ENCODE measurements at places on chromosomes 1 and 21.

DNA sequence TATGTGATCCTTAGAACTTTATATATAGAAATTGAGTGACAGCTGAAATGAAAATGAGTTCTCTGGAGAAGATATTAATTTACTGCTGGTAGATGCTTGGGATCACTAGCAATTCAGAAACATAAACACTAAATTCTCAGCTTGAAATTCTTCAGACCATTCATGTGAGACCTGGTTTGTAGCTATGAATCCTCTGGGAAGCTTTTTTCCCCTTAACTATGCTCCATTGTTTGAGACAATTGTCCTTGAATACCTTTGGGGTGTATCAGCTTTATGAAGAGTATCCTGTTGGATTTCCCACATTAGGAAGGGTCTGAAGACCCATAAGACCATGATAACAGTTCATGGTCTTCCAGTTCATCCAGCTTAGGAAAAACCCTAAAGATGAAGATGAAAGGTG is 4.6 kb upstream of the DENND1B start:
- DNase-seq: no peak

- DNase-seq: no peak
Observed at GRCh38 chr1:175071276-175071943, 3.8 kb downstream of the TNN start.

DNA sequence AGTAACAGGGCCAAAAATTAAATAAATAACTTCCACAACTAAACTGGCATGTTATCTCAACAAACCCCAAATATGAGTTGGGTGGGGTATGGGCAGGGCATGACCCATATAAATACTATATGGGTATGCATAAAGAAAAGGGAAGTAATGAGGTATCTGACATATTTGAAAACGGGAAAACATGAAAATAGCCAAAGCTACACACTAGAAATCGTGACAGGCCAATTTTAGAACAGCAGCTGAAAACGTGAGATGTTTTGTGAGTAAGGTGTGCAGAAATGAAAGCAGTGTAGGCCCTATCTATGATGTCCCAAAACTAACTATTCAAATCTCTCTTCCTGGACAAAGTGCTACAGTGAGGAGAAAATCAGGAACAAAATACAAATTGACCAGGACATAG is 537.9 kb upstream of the NR5A2 start:
- DNase-seq: no peak

DNA sequence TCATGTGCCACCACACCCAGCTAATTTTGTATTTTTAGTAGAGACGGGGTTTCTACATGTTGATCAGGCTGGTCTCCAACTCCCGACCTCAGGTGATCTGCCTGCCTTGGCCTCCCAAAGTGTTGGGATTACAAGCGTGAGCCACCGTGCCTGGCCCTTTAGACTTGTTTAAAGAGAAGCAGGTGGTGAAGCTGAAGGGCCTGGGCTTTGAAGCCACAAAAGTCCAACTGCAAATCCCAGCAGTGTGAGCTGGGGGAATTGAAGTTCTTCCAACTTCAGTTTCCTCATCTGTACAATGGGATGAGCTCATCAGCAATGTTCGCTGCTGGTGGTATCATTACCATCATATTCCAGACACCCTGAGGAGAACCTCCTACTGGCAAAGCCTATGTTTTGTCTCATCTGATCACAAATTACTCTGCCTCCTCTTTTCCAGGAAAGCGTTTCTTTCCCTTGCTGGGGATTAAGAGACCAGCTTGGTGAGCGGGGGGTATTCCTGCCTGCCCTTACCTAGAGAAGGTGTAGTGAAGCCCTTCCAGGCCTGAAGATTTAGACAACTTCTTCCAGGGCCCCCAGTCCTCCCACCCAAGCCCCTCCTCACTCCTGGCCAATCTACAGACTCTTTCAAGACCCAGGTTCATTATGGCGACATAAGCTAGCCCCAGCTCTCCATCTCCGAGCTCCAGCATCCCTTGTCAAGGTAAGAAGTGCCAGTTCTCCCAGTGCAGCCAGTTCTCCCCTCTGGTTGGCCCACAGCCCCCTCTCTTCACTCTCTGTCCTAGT is 2.4 kb upstream of the SHISA4 start:
- no peak for DNase-seq

DNA sequence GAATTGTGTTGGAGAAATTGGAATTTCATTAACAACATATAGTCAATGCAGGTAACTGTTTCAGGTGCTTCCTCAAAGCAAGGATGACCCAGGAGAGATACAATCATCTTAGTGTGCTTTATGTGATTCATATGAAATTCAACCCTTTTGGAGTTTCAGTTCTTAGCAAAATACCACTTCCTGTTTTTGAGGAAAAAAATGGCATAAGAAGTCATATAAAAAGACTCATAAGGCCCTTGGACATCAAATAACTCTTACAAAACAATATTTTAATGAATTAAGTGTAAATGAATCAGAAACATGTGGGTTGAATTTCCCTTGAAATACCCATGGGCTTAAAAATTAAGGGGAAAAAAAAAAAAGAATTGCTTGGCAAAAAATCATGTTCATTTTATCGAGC is 926.6 kb downstream of the LTN1 start:
- DNase-seq: no peak

DNA sequence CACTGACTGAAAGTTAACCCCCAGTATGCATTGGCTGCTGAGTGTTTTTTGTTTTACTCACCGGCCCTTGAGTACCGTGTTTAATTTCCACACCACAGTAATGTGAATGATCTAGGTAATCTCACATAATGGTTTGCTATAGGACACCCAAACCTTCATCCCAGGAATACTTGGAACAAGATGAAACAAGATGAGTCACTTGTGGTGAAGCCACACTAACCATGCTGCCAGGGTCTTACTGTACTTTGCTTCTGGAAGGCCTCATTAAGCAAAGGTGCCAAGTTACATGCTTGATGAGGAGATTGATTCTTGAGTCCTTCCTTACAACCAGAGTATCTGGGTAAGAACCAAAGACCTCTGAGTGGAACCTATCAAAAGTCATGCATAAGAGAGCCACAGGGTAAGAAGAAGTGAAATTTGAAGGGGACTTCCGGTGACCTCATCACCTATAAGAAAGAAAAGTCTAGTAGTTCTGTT is 163.3 kb downstream of the NRIP1 start:
- no peak for DNase-seq

DNA sequence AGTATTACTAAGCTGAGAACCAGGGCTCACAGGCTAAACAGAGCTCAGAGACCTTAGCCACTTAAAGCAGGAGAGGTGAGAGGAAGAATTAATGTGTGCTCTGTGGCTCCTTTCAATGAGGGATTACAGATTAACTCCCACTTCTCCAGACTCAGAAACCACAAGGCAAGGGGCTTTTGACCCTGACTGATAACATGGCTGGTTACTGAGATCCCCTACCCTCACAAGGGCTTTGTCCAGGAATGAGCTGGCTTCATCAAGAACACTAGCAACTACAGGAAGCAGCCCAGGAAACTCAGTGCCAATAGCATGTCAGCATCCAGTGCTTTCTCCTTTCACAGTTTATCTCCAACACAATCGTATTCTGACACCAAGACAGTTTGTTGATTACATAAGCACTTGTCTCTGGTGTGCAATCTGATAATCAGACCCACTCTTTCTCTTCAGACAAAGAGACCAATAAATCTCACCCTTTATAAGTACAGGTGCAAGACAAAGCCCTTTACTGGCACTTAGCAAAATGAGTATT is 38.8 kb downstream of the ERI3 start:
- DNase-seq: no peak

DNA sequence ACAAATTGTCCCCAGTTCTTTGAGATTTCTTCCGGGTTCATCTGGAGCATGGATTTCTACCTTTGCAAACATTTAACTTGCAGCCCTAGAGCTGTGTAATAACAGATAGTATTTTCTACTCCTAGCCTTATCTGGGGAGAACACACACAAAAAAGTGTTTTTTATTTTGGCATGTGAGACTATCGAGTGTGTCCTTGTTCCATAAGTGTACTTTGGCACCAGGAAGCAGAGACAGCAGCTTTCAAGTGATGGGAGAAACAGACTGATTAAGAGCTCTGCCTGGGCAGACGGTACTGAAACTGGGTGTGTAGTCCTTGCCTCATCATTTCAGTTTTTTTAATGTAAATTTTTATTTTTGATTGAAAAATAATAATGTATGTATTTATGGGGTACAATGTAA is 297.4 kb downstream of the ST6GALNAC3 start:
- DNase-seq: no peak

- DNase-seq: peak; percentile 87
Observed at GRCh38 chr1:197146101-197147095, at the start of gene ASPM. Gene ASPM (minus strand): TSS chr1:197146669. CDS start chr1:197146437, 232 bp downstream.

DNA sequence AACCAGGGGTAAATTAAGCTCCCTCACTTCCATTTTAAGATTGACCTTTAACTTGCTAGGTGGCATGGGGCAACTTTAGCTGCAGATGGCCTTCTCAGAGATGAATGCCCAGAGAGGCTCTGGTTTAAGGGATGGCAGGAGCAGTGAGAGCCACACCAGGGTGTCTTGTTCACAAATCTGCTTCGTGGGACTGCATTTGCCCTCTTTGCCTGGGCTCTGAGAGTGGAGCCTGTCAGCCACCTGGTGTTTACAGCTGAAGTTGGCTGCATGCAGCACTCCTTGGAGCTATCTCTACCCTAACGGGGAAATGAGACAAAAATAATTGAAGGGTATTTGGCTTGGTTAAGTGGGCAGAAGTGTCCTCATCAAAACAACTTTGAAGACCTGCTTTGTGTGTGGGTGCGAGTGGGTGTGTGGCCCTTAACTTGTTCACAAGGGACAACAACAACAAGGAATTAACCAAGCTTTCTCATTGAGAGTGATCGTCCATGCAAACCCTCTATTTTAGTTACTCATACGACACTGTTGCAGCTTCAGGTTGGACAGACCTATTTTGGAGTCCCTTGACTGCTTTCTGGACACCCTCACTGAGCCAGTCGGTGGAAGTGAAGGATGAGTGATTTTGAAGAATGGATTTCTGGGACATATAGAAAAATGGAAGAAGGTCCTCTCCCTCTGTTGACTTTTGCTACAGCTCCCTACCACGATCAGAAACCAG is 29.8 kb downstream of the PGM1 start:
- peak; percentile 36 for DNase-seq

DNA sequence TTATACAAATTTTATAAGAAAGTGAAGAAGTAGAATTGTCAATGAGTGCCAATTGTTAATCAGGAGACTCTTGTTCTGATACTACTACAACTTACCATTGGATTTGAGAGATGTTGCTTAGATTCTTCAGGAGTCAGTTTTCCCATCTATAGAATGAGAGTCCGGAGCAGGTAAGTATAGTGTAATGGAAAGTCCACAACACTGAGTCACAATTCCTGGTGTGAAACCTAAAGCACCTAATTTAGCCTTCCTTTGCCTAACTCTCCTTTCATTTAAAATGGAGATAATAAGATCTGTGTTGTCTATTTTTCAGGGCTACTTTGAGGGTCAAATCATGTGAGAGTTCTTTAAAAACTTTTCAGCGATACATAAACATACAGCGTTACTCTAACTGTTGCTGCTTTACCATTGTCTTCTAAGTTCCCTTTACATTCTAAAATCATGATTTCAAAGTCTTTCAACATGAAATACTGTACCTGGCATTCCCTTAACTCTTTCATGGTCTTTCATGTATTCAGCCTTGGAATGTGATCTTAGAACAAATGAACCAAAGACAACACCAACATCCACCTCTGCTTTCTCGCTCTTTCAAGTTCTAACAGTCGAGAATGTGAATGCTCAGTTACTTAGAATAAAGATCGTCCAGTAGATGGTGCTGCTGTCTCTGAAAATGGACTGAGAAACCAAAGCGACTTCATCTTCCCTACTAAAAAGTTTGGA is 90.9 kb downstream of the SLC30A10 start:
- peak; percentile 24 for DNase-seq

All from DMS 273 treated with DMSO at 0.1 percent for 48 hours (cell line).